ENCODE measurements at places on chromosomes 2 and 18. TPM values are rescaled to one million over a fixed set of nuclear protein-coding genes. Genes with fewer than 3 reads are reported as not detected.

Gene RND3
- 63.7 TPM for total RNA-seq

Gene SCYGR4
- total RNA-seq: not detected

Gene ANKRD36
- total RNA-seq: 7.7 TPM

Gene COL4A4
- total RNA-seq: 0.91 TPM

Gene BOLL
- 0.08 TPM for total RNA-seq

Gene TTC39C
- total RNA-seq: 28.9 TPM

Gene GULP1
- 64.2 TPM for total RNA-seq

Gene FSHR
- not detected for total RNA-seq

Gene RIT2
- not detected for total RNA-seq

Gene VIL1
- not detected for total RNA-seq

Gene DCC
- total RNA-seq: under 0.01 TPM

Gene DLGAP1
- total RNA-seq: under 0.01 TPM

Gene TFCP2L1
- total RNA-seq: 0.16 TPM

Gene REG3G
- not detected for total RNA-seq

Gene OSBPL6
- total RNA-seq: 2.9 TPM

Gene CPLX4
- total RNA-seq: not detected

Gene LOXHD1
- not detected for total RNA-seq

Gene MC4R
- total RNA-seq: not detected

Gene RESP18
- not detected for total RNA-seq

Gene CD8B2
- total RNA-seq: not detected

Gene FAP
- 15.5 TPM for total RNA-seq

Gene LYPD6B
- 0.13 TPM for total RNA-seq

Gene IL36G
- total RNA-seq: not detected

Gene MREG
- total RNA-seq: 0.32 TPM

Gene PRKAG3
- total RNA-seq: 0.40 TPM

Gene DPP4
- 13.3 TPM for total RNA-seq

Gene KCNJ13
- total RNA-seq: not detected

Gene MYO5B
- 2.3 TPM for total RNA-seq

Gene UGT1A1
- total RNA-seq: not detected

Gene CCDC68
- total RNA-seq: 20.2 TPM

Gene TBC1D8
- 5.0 TPM for total RNA-seq

Gene ANKRD30BL
- not detected for total RNA-seq

Gene RSAD2
- not detected for total RNA-seq

Gene SERPINB11
- not detected for total RNA-seq

Gene GNAL
- 1.8 TPM for total RNA-seq

Gene ANKRD53
- total RNA-seq: 1.3 TPM

Gene RTP5
- total RNA-seq: not detected

Gene ACADL
- not detected for total RNA-seq

Gene ACTG2
- 3.5 TPM for total RNA-seq

Gene ABCG5
- not detected for total RNA-seq

Gene ASAP2
- 7.2 TPM for total RNA-seq

Gene DES
- total RNA-seq: under 0.01 TPM

Gene CENPA
- 7.7 TPM for total RNA-seq

Gene POTEI
- total RNA-seq: not detected

Gene NOL4
- not detected for total RNA-seq

Gene EMX1
- total RNA-seq: not detected

Gene TRIM54
- total RNA-seq: 0.24 TPM

Gene VPS4B
- 25.7 TPM for total RNA-seq

Gene GPBAR1
- 0.26 TPM for total RNA-seq

Gene ANO7
- total RNA-seq: 1.4 TPM

Gene CFAP53
- total RNA-seq: 0.39 TPM

Gene CHST10
- 19.7 TPM for total RNA-seq

Gene SLC5A7
- total RNA-seq: not detected
